Stimulated activated CD4-positive, alpha-beta T cell treated with anti-CD3 and anti-CD28 coated beads, TNF-alpha, amount 100 ng/mL, for 24 hours (primary cell): ENCODE measurements at places on chromosomes 6 and 20.
A peak's percentile ranks its signal among the peaks of the same experiment; 100 is the strongest.

- no peak for DNase-seq
Measured at GRCh38 chr6:167575158-167575696, 250.3 kb downstream of the TTLL2 start.

DNA sequence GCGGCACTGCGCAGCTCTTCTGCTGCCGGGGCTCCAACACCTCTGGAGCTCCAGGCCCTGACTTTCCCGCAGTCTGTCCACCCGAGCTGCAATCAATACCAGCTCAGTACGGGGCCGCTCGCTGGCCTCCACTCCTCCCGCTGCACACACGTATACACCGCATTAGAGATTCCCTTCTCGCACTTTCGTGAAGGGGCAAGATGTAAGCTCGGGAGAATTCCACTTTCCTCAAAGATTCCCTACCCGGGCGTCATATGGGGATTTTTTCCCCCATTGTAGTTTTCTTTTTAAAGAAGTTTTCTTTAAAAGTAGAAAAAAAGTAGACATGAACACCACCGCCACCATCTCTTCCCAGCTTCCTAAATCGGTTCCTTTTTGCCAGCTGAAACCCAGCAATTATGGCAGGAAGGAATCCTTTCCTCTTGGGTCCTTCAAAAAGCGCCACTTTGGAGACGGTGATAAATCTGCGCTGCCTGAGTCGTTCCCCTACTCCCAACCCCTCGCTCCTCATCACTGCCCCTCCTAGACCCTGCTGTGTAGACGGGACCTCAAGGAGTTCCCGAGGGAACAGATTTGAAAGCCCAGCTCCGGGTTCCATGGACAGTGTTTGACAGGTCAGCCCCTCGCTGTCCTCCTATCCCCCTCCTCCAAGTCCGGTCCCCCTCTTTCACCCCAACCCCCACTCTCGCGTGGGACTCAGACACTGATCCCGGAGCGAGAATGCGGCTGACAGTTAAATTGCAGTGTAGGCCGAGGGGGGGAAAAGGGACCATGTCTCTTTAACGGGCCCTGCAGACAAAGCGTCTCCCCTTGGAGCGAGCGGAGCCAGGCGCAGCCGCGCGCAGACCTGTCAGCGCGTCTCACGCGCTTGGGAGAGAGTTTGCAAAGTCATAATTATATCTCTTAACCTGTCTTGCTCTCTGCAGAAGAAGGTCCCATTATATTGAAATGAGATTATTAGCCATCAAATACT lies 39.5 kb downstream of the NCR2 start:
- DNase-seq = no peak

DNA sequence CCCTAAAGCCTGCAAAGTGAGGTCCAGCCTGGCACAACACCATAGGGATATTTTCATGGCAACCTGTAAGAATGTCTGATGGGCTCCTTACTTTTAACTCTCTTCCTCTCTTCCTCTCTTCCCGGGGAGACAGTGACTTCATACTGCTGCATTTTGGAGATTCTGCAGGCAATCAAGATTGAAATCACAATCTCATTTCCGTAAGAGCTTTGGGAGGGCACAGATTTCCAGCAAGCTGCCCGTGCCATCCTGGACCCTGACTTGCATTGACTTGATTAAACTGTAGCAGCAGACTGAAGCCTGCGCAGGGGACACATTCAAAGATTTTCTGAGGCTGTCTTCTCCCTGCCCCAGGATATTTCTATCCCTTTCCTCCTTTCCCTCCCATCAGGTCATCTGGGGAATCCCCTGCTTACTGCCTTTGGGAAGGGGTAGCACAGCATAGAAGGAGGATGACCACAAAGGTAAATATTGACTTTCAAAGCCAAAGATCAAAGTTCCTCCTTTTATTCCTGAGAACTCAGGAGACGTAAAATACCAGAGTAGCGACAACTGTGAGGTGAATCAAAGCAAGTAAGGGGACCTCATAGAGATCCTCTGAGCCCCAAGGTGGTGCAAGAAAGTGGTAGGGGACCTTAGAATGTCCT lies 504.0 kb upstream of the ARID1B start:
- DNase-seq = no peak

GRCh38 chr20:51036226-51036625 lies 13.3 kb upstream of the KCNG1 start:
- no peak for DNase-seq

DNA sequence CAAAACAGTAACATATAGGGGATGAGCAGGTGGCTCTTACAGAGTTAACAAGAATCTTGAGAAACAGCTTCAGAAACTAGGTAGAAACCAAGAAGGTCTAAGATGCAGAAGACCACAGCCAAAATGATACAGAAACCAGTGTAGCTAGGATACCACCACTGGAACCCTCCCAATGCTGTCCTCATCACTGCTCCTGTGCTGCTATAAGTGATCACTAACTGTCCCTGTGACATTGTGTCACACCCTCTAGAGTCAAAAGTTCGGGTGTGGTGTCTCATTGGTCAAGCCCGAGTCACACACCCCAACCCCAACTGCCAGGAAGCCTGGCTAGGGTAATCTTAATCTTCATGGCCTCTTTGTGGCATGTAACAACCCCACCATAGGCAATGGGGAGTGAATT lies 153.1 kb downstream of the RCAN2 start:
- DNase-seq = no peak

GRCh38 chr6:62528894-62529526 lies 243.0 kb upstream of the KHDRBS2 start:
- DNase-seq = no peak

DNA sequence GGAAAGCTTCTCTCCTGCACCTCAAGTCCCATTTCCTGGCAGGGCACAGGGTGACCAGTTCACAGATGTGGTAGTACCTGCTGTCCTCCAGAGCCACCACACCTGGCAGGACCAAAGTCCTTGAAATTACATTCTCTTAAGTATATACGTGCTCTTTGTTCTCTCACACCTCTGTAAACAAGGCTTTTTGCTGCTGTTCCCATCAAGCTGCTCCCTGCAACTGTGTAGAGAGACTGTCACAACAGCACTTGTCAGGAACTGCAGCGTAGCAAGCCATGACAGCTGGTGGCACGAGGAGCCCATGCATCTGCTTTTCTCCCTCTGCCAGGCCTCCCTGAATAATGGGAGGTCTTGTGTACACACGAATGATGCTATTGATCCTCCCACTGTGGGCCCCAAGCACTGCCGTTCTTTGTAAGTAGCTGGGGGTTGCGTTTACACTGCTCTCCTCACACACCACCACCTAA lies 431.8 kb downstream of the CD83 start:
- no peak for DNase-seq

- DNase-seq = no peak
Measured at GRCh38 chr6:123507582-123507981, 129.2 kb downstream of the TRDN start.

GRCh38 chr6:13765570-13765969 lies 48.8 kb downstream of the MCUR1 start:
- DNase-seq = no peak

- DNase-seq = no peak
Measured at GRCh38 chr20:54657268-54657826, 182.0 kb downstream of the DOK5 start.

DNA sequence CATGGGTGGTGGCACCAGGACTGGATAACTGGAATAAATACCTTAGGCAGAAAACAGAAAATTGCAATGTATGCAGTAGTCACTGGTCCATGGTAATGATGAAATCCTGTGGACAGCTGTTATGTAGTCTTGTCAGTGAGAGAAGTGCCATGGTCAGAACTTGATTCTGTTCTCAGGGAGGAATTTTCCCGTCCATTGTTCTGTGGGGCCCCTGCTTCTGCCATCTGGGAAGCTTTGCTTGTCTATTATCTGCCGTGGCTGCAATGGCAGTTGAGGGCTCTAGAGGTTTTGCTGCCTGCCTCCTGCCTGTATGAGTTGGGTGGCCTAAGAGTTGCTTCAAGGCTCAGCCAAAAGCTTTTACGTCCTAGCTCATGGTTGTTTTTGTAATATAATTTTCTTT lies 126.8 kb upstream of the SLC35B3 start:
- no peak for DNase-seq

GRCh38 chr20:63497138-63497945 lies 1.5 kb downstream of the EEF1A2 start:
- no peak for DNase-seq

- DNase-seq = peak; percentile 34
Measured at GRCh38 chr20:433300-433975, 25.3 kb downstream of the RBCK1 start.

GRCh38 chr6:145271040-145271439 lies 464.3 kb downstream of the EPM2A start:
- DNase-seq = no peak

- no peak for DNase-seq
Measured at GRCh38 chr6:113317891-113318574, 539.1 kb upstream of the MARCKS start.

DNA sequence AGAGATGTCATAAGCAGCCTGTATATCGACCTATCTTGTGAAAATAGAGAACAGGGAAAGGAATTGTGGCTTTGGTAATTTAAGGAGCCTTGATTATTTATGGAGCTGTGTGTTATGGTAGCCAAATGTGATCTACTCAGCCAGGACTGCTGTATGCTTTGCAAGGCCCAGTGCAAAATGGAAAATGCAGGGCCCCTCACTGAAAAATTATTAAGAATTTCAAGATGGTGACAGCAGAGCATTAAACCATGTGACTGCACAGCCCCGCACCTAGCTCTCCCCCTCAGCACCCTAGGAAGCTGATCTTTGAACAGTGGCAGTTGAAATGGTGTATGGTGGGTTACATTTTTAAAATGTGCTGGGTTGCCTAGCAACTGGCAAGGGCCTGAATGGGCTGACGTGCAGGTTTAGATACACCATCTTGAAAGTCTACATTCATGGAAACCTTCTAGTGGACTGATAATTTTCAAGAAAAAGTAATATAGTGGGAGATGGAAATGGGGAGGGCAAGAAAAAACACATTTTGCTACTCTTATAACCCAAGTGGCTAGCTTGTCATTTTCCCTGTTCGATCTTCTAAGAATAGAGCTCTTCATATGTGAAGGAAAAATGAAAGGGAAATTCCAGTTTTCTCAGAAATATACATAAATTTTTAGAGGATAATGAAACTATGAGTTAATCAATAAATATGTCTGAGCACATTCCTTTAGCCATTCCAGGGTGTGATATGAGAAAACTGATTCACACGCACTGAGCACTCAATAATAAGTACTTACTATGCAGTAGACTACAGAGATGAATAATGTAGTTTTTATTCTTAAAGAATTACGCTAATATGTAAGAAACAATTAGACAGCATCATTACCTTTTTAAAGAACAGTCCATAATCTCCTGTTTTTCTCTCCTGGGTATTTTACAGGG lies 208.0 kb downstream of the ARHGAP18 start:
- DNase-seq = no peak

GRCh38 chr6:48959251-48960060 lies 503.6 kb downstream of the MMUT start:
- no peak for DNase-seq

DNA sequence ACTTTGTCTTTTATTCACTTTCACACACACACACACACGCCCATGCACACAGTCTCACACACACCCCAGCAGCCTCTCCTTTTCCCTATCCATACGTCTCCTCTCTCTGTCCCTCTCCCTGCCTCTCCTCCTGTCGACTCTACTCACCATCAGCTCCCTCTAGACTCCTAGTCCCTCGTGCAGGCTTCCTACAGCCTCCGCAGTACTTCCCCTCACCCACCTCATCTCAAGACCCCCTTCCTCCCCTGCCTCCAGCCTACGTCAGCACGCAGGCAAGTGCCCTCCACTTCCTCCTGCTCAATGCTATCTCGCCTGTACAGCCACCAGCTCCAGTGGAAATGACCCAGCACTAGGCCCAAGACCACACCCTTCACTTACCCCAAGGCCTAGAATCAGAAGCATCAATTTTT lies 820 bp upstream of the TREML2 start:
- DNase-seq = no peak

GRCh38 chr20:48313324-48313723 lies 514.5 kb downstream of the PREX1 start:
- no peak for DNase-seq

DNA sequence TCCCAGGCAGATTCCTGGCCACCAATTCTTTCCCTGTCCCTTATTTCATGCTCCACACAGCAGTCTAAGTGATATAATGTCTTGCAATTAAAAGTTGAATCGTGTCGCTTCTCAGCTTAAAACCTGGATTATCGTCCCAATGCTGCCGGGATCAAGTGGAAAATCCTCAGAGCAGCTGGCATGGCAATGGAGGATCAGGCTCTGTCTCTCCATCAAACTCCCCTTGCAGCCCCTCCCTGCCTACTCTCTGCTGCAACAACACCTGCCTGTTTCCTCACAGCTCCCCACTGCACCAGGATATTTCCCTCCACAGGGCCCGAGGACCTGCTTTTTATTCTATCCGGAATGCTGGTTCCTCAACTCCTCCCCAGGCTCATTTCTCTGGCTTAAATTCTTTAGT lies 277.1 kb downstream of the SYNE1 start:
- no peak for DNase-seq

- no peak for DNase-seq
Measured at GRCh38 chr6:141475259-141475658, 657.5 kb upstream of the GJE1 start.

DNA sequence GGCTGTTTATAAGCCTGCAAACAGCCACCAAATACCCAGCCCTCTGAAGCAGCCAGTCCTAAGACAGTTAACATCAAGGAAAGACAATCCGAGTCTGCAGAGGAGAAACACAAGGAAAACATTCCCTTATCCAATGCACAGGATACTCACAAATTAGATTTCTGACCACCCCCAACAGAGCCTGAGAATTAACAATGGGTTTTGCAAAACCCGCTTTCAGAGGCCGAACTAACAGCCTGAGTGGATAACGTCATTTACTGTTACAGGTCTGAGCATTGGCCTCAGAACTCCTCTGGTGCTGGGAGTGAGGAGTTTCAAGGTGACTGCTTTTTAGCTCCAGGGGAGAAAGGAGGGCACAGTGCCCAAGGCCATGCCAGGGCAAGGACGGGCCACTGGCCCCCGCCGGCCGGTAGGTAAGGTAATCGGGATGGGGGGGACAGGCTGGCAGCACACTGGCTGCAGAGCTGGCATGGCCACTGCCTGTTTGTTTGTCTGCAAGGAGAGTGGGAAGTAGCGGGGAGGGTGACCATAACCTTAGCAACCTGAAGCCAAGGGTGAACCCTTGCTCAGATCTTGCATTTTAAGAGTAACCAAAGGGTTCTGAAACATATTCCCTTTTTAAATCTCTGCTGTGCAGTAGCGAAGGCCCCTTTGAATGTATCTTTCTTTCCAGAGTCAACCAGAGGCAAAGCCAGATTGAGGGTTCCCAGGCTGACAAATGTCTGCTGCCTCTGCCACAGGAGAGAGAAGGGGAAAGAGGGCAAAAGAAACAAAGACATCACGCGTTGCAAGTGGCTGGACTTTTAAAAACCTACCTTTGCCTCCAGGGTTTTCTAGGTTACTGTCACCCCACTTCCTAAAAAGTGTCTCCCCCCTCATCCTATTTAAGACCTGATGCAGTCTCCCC lies 3.9 kb downstream of the ZMYND8 start:
- DNase-seq = no peak

DNA sequence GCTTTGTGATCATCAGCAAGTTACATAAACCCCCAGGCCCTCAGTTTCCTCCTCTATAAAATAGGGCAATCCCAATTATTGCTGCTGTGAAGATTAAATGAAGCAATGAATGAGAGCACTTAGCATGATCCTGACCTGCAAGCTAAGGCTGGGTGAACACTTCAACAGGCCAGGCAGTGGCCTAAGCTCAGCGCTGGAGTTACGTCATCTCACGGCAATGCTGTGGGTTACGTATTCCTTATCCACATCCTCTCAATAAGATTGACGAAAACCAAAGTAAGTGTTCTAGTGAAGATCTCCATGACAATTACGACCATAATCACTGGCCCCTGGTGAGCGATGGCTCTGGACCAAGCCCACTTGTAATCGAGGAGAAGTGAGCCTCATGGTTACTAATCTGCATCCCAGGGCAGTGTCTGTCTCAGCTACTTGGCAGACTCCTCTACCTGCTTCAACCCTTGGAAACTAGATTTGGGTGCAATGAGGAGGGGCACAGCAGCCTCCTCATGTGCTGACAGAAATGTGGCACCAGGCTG lies 274.1 kb upstream of the ARID1B start:
- no peak for DNase-seq
